Left colon (tissue), 2 donors: ENCODE measurements at places on chromosomes 16 and 17. TPM values are rescaled to one million over a fixed set of nuclear protein-coding genes. Genes with fewer than 3 reads are reported as not detected.

- peak; percentile 90 for DNase-seq
These were observed at the start of gene SRCAP for GRCh38 chr16:30698816-30699614. Gene SRCAP (plus strand): TSS chr16:30699171. CDS start chr16:30700825, 1,654 bp downstream.

GRCh38 chr16:63980763-63981162 lies 1141.1 kb downstream of the CDH11 start:
- DNase-seq = no peak

GRCh38 chr17:2292100-2292499 lies 11.5 kb downstream of the SMG6 start:
- no peak for DNase-seq

- DNase-seq = peak; percentile 24
These were observed 142.9 kb upstream of the MYOCD start for GRCh38 chr17:12522743-12523183.

- no peak for DNase-seq
These were observed 493.9 kb downstream of the WWOX start for GRCh38 chr16:78593352-78593751.

DNA sequence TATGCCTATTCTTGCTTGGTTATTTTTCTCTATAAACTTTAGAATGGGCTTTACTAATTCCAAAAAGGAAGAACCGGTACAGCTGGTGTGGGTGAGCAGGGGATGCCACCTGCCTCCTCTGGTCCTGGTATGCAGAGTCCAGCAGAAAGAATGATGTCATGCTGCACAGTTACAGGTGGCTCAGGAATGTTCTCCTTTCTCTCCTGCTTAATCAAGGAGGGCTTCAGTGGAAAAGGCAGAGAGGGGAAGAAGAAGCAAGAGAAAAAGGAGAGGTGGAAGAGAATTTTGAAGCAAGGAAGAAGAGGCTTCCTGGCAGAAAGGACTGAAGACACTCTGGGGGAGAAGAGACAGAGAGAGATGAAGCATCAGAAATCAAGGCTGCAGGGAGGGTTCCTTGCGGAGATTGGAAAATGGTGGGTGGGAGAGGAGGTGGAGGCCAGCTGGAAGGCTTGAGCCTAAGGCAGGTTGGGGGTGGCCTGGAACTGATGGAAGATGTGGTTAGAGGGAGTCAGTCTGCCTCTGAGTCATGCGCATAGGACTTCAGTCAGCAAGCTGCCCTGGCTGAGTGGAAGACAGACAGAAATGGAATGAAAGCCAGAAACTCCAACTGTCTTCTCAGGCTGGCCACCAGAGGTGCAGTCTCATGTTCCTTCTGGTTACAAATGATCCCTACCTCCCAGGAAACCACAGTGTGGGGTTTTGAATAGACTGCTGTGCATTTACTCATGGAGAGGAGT lies 64.6 kb upstream of the CRHR1 start:
- DNase-seq = no peak

CCDC182 gene
- total RNA-seq = not detected

DNA sequence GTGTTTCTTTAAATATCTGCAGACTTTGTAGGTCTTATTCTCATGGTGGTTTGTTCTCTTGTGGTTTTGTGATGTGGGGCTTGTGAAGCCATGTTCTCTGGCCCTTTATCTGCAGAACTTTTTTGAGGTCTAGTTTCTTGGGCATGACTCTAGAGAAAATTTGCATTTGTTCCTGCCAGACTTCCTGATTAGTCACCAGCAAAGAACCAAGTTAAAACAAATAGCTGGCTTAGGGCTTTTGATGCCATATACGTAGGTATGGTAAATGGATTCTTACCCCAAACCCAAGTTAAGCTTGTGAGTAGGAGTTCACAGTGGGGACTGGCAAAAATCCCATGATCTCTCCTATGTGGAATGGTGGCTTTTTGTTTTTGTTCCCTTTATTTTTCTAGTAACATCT lies 68.7 kb upstream of the IRX3 start:
- DNase-seq = no peak

GRCh38 chr16:82829301-82829700 lies 202.5 kb downstream of the CDH13 start:
- DNase-seq = no peak

TMEM235 gene
- total RNA-seq = not detected

DNA sequence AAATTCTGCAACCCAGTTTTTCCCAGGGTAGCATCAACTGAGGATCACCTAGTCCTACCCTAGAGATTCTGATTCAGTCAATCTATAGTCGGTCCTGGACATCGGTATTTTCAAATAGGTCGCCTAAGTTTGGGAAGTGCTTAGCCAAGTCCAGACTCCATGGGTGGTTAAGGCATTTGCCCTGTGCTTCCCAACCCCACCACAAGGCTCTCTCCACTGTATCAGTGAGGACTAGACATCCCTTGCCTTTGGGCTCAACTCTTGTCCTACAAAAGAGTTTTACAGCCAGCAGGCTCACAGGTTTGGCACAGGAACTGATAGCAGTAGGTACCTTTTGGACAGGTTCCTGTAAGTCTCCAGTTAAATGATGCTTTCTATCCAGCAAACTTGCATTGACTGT lies 13.8 kb downstream of the HYDIN start:
- no peak for DNase-seq

- no peak for DNase-seq
These were observed 23.3 kb downstream of the TRAP1 start for GRCh38 chr16:3694051-3694450.

GRCh38 chr16:17470182-17470907 lies 415 bp downstream of the XYLT1 start:
- DNase-seq = peak; percentile 56

DNA sequence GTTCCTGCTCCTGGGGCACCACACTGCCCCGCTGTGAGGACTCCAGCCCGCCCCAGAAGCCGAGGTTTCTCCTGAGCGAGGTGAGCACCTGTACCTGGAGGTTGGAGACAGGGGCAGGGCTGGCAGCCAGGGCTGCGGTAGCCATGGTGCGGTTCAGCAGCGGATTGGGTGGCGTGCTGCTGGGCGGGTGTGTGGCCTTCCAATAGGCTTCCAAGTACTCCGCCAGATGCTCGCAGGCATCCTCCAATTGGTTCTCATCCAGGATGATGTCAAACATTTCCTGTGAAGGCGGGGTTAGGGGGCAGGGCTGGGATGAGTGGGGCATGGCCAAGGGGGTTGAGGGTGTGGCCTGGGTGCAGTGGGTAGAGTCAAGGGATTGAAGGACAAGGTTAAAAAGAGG lies 11.3 kb upstream of the ARL5C start:
- no peak for DNase-seq
